ENCODE measurements at places on chromosomes 1 and 21.

DNA sequence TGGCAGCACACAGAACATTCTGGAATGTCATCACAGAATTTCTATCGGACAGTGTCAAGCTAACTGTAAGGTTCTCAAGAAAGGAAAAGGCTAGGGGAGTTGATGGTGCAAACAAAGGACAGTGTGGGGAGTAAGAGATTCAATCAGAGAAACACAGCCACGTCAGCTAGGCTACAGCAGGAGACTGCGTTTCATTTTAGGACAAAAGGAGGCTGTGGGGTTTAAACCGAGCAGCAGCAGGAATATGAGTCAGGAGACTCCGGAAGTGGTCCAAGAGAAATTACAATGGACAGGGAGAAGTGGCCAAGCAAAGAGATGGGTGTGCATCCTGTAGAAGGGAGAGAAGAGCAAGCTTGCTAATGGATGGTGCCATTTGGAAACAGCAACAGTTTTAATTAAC lies 37.4 kb upstream of the C1orf198 start:
- no peak for DNase-seq

GRCh38 chr1:93848350-93848883 lies 30.6 kb downstream of the DNTTIP2 start:
- DNase-seq: no peak

- DNase-seq: peak; percentile 64
Measured at GRCh38 chr1:26787381-26787705, 407 bp upstream of the PIGV start.

- DNase-seq: no peak
Measured at GRCh38 chr1:91766883-91767282, 119.1 kb downstream of the TGFBR3 start.

GRCh38 chr1:224676551-224676950 lies 60.4 kb downstream of the CNIH3 start:
- DNase-seq: no peak

DNA sequence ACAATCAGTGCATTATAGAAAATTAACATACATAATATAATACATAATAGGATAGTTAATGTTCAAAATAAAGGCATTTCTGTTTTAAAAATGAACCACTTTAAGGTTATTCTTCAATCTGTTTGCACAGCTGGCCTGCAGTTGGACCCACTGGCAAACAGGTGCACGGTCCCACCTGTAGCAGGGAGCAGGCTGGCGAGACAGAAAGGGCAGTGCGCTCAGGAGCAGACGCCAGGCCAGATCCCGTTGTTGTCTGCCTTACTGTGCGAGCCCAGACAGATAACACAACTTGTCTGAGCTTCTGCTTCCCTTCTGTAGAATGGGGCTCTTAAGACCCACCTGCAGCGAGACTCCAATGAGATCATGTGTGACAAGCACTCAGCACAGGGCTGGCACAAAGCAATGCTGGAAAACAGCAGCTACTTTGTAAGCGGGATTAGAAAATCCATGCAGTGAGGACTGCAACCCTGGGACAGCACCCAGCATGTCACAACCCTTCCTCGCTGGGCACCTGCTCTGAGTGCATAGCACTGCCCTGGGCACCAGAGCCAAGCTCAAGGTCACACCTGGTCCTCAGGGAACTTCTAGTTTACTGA lies 33.5 kb downstream of the VPS26C start:
- no peak for DNase-seq

- no peak for DNase-seq
Measured at GRCh38 chr1:113993072-113993471, 13.8 kb downstream of the OLFML3 start.

DNA sequence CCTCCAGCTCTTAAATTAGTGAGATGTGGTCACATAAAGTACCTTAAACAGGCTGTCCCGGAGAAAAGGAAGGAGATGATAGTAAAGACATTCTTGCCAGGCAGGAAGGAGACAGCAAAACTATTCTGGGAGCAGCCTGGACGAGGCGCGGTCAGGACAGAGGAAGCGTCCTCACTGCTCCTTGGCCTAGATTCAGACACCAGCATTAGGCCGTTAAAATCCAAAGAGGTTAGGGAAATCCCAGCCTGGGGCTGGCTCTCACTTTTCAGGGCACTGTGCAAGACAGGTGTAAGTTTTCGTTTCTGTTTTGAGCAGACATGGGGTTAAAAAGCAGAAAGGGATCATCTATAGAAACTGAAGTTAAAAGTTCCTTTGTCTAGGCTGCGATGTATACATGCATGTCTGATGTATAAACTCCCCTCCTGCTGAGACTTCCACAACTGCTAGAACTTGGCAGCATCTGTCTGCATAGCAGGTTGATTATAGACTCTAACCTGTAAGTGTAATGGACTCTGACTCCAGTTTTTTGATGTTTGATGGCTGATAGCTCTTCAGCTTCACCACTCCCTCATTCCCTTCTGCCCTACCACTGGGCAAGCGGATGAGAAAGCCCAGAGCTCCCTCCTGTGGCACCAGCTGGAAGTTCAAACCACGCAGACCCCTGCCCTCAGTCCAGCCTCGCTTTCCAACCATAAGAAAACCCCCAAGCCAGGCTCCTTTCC lies 21.5 kb downstream of the STPG1 start:
- DNase-seq: peak; percentile 46

- DNase-seq: no peak
Measured at GRCh38 chr1:210678306-210678705, 349.6 kb downstream of the HHAT start.

GRCh38 chr1:66779475-66780078 lies 21.5 kb downstream of the INSL5 start:
- no peak for DNase-seq

GRCh38 chr1:151720974-151721787 lies at the start of gene RIIAD1:
Gene RIIAD1, plus strand, starts transcription at chr1:151721522. Its CDS starts 15 bp downstream, at chr1:151721537.
- peak; percentile 34 for DNase-seq

GRCh38 chr1:153306303-153307220 lies 6.2 kb downstream of the PGLYRP3 start:
- no peak for DNase-seq

GRCh38 chr1:47575855-47576757 lies 138.3 kb downstream of the FOXD2 start:
- DNase-seq: no peak

DNA sequence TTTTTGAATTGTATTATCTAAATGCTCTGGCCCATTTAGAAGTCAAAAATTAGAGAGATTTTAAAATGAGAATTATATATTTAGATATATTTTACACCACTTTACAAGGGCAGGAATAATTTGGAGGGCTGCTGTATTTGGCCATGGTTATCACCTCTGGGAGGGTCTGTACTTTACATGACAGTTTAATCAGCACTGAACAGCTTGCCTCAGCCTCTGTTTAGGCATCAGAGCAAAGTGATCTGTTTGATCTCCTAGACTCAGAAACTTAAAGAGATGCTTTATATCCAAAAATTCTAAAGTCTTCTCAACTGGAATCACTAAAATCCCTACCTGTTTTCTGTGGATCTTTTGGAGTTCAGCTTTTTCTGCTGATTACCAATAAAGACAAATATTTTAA lies 5.4 kb upstream of the SPTA1 start:
- no peak for DNase-seq

- DNase-seq: peak; percentile 50
Measured at GRCh38 chr1:224623743-224624333, 7.7 kb downstream of the CNIH3 start.

GRCh38 chr21:34636961-34637360 lies 22.0 kb upstream of the RCAN1 start:
- no peak for DNase-seq

DNA sequence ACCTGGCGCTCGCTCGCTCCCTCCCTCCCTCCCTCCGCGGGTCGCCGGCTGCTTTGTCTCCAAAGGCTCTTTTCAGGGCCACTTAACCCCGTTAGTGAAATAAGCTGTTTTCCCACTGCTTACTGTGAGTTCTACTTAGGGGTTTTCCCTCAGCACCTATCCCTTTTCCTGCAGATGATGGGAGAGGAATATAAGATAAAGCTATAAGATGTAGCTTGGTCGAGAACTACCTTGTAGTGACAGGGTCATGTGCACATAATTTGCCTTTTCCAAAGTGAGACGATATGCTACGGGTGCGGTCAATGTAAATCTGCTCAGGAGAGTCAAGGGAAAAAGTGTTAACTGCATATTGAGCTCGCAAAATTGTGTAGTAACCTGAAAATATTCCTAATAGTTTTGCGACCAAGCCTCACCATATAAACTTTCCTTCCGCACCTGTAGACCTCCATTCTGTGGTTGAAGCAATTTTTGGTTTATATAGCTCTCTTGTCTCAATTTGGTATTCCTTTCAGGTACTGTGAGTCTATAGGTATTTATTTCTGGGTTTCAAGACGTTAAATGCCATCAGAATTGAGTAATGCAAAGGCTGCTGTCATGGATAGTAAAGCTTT lies 55.8 kb upstream of the BOLA1 start:
- DNase-seq: no peak

DNA sequence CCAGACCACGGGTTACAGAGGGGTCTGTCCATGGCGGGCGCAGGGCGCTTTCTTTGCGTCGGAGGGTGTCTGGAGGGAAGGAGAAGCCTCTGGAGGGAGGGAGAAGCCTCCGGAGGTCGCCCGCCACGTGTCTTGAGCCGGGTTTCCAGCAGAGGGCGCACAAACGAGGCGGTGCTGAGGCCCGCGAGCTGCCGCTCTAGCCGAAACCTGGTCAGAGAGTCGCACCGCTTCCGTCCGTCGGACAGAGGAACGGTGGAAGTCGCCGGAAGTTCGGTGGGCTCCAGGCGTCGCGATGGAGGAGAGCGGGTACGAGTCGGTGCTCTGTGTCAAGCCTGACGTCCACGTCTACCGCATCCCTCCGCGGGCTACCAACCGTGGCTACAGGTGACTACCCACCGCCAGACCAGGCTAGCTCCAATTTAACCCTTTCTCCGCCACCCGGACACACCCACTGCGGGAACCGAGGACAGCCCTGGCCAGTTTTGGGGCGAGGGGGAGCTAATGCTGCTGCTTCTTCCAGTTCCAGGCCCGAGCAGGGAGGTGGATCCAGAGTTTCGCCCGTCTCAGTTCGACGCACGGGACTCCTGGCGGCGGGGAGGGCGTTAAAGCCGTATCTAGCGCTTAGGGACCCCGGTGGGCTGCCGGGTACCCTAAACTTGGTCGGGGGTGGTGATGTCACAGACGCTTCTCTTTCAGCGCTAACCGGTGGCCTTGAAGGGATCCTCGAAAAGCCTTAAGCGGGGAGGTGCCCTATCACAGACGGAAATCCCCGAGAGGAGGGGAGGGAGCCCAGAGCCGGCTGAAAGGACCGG lies at the start of gene NECAP2:
NECAP2 (plus strand) TSS at position 255 of the 812 bp plus-strand sequence; CDS start at position 293, 38 bp downstream.
- peak; percentile 95 for DNase-seq

DNA sequence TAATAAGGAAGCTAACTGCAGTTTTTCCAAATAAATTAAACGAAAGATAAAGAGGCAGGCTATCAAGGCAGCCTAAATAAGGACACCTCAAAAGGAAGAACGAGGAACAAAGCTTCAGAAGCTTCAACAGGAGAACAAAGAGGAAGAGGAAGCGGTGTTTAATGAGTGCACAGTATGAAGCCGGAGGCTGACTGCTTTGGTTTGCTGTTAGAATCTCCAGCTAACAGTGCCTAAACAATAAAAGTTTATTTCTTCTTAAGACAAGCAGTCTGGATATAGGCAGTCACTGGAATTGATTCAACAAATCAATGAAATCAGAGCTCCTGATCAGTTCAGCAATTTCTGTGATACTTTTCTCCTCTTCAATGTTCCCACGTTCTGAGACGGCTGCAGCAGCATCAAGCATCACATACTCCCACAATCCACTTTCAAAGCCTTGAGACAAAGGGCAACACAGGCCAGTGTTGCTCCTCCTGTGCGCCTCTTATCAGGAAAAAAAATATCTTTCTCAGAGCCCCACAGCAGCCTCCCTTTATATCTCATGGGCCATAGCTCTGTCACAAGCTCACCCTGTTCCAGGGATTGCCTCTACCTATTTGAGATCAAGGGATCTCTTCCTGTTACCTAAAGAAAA lies 365.6 kb upstream of the ST6GALNAC5 start:
- no peak for DNase-seq

DNA sequence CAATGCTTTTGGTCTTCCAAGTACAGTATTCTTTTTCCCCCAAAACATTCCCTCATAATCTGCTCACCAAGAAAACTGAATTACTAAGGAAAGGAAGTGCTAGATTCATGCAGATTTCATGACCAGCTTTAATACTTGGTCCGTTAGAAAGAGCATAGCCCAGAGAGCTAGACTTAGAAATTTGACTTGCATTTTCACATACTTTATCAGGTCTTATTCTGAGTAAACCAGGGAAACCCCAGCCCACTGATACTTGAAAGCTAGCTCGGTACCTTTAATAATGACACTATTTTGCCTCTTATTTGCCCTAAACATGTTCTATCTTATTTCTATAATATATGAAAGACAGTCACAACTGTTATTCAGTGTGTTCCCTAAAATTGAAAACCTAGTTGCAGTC lies 204.5 kb downstream of the TTLL7 start:
- DNase-seq: no peak

- no peak for DNase-seq
Measured at GRCh38 chr1:10631811-10632593, 157.3 kb downstream of the PEX14 start.

DNA sequence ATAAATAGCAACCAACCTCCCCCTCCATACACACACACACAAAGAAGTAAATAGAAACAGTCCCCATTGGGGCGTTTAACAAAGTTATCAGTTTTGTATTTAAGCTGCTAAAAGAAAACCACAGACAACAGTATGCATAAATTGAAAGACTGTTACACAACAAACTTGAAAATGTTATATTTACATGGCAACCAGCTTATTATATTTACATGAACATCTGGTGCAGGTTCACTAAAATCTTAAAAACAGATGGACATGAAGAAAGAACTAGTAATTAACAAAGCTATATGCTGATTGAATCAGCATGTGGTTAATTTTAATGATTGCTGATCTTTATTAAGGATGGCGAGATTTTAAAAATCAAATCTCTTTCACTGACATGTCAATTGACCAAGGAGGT lies 384.7 kb downstream of the LRRIQ3 start:
- no peak for DNase-seq

DNA sequence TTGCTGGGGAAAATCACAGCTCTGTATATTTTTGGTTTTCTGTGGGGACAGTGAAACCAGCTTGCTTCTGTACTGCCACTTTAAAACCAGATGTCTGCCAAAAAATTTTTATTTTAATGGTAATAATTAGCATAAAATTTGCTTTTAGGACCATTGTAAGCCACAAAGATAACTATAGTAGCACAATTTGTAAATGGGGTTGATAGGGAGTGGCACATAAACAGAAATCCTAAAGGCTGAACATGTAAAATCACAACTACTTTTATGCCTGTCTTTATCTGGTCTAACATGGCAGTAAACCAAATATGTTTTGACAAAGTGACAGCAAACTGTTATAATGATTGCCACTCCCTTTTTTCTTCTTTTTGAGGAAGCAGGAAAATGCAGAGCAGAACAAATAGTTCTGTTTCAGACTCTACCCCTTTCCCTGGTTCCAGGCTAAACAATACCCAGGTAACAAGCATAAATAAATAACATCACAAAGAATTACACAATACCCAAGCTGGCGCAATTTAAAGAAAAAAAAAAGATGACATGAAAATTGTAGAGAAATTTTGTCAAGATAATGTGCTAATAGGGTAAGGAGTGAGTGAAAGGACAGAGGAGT lies 24.0 kb upstream of the CCDC181 start:
- no peak for DNase-seq

- no peak for DNase-seq
Measured at GRCh38 chr1:109327285-109327684, 20.5 kb upstream of the MYBPHL start.

Measured in stimulated activated CD8-positive, alpha-beta memory T cell treated with anti-CD3 and anti-CD28 coated beads, Interleukin-4, amount 100 ng/mL, for 24 hours (primary cell).